ENCODE measurements at places on chromosomes 5 and 9. TPM values are rescaled to one million over a fixed set of nuclear protein-coding genes. Genes with fewer than 3 reads are reported as not detected.
A peak's percentile ranks its signal among the peaks of the same experiment; 100 is the strongest.

GRCh38 chr5:56814963-56815657 lies at the start of gene MAP3K1:
Gene MAP3K1, plus strand, starts transcription at chr5:56815549. Its CDS starts 25 bp downstream, at chr5:56815574.
- H3K27me3 ChIP-seq, result peaks cover 12% of the 10 kb centered on the region
- H3K4me3 ChIP-seq, result peak within 1 kb of the TSS; percentile 83
- H3K27ac ChIP-seq, result no peak within 1 kb of the TSS
- H3K36me3 ChIP-seq, result no peaks in the 10 kb centered on the region
- DNase-seq, result peak; percentile 84
- H3K4me1 ChIP-seq, result peaks cover 21% of the 10 kb centered on the region

- no peaks in the 10 kb centered on the region for H3K4me1 ChIP-seq
- no peak overlapping the region for H3K27ac ChIP-seq
- H3K4me3 ChIP-seq, result no peak overlapping the region
- no peak for DNase-seq
- no peaks in the 10 kb centered on the region for H3K36me3 ChIP-seq
These were observed 117.4 kb downstream of the GCNT1 start for GRCh38 chr9:76576344-76576743.

- DNase-seq, result no peak
- H3K36me3 ChIP-seq, result no peaks in the 10 kb centered on the region
- no peaks in the 10 kb centered on the region for H3K27me3 ChIP-seq
- H3K4me1 ChIP-seq, result no peaks in the 10 kb centered on the region
These were observed 424.6 kb downstream of the CCDC171 start for GRCh38 chr9:15977438-15977837.

DNA sequence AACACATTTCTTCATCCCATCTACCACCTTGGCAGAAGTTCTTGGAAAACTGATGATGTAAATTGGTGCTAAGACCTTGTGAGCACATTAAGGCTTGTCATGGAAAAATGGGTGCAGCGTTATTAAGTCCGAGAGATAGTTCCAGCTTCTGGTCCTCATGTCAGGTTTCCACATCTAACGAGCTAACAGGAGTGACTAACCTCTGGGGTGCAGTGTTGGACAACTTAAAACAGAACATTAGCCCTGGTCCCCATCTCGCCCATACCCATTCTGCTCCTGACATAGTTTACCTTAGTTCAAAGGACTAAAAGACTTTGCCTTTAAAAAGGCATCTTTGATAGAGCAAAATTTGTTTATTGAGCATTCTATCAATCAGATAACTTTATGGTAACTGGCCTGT lies 128.0 kb downstream of the SLC1A3 start:
- H3K4me3 ChIP-seq, result no peak overlapping the region
- H3K4me1 ChIP-seq, result peaks cover 12% of the 10 kb centered on the region
- H3K27ac ChIP-seq, result no peak overlapping the region
- H3K36me3 ChIP-seq, result no peaks in the 10 kb centered on the region
- DNase-seq, result no peak

GRCh38 chr5:52648726-52649125 lies 139.0 kb upstream of the ITGA1 start:
- H3K27ac ChIP-seq, result no peak overlapping the region
- H3K4me1 ChIP-seq, result no peaks in the 10 kb centered on the region
- H3K4me3 ChIP-seq, result no peak overlapping the region
- peaks cover 21% of the 10 kb centered on the region for H3K36me3 ChIP-seq
- DNase-seq, result no peak

Gene GPRIN1
- 72.3 TPM for total RNA-seq

DNA sequence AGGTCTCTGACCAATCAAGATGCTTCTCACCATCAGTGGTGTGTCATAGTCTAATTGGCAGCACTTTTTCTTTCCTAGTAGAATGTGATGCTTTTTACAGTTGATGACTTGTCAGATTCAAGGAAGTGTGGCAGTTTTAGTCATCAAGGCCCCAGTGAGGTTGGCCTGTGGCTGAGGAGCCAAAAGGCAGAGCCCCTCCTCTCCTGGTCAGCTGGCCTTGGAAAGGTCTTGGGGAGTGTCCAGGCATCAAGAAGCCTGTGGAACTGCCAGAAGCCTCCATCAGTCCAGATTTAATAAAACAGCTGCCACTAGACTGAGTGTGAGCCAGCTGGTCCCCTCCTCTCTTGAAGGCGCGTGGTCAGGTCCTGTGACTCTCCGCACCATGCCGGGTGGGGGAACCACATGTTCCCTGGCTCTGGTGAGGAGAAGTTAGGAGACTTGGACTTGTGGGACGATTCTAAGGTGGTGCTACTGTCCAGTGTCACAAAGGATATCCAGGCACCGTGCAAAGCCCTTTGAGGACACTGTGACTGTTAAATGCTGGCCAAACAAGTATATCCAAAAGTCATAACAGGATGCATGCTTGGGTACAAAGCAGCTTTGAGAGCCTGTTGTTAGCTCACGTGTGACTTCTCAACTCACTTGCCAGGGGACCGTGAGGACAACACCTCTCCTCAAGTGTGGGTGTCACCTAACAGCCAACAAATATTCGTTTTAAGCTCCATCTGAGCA lies 6.1 kb upstream of the ANGPTL2 start:
- no peak for DNase-seq
- peaks cover 56% of the 10 kb centered on the region for H3K4me1 ChIP-seq

Gene CNTNAP3B
- 10.1 TPM for total RNA-seq

- DNase-seq, result no peak
- no peak overlapping the region for H3K4me3 ChIP-seq
- H3K36me3 ChIP-seq, result peaks cover 6% of the 10 kb centered on the region
- H3K27me3 ChIP-seq, result no peaks in the 10 kb centered on the region
These were observed 251.5 kb downstream of the KCTD16 start for GRCh38 chr5:144422018-144422727.

GRCh38 chr9:92657296-92658094 lies 12.4 kb downstream of the IPPK start:
- H3K4me1 ChIP-seq, result peaks cover 4% of the 10 kb centered on the region
- DNase-seq, result no peak
- H3K27me3 ChIP-seq, result peaks cover 6% of the 10 kb centered on the region
- H3K36me3 ChIP-seq, result peaks cover 6% of the 10 kb centered on the region

DNA sequence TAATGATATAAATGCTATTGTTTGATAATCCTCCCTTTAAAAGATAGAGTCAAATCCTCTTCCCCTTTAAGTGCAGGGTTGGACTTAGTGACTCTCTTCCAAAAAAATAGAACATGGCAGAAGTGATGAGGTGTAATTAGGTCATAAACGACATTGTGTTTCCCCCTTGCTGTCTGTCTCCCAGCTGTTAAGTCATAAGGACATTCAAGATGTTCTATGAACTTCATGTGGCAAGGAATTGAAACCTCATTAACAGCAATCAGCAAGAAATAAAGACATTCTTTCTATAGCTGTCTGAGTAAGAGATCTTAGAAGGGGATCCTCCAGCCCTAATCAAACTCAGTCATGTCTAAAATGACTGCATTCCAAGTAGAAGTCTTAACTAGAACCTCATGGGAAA lies 3.3 kb upstream of the SLC25A46 start:
- peaks cover 3% of the 10 kb centered on the region for H3K27me3 ChIP-seq
- H3K27ac ChIP-seq, result no peak overlapping the region
- no peak overlapping the region for H3K4me3 ChIP-seq
- no peaks in the 10 kb centered on the region for H3K36me3 ChIP-seq
- H3K4me1 ChIP-seq, result peaks cover 6% of the 10 kb centered on the region

GRCh38 chr5:136766456-136766855 lies 401.1 kb upstream of the TRPC7 start:
- DNase-seq, result no peak
- H3K36me3 ChIP-seq, result no peaks in the 10 kb centered on the region

- H3K4me3 ChIP-seq, result no peak overlapping the region
These were observed 36.2 kb upstream of the CKS2 start for GRCh38 chr9:89274838-89275237.

- H3K27me3 ChIP-seq, result peaks cover 5% of the 10 kb centered on the region
- H3K4me1 ChIP-seq, result peaks cover 4% of the 10 kb centered on the region
- H3K4me3 ChIP-seq, result no peak overlapping the region
- no peaks in the 10 kb centered on the region for H3K36me3 ChIP-seq
- no peak for DNase-seq
These were observed 37.2 kb downstream of the RXRA start for GRCh38 chr9:134363450-134363849.

DNA sequence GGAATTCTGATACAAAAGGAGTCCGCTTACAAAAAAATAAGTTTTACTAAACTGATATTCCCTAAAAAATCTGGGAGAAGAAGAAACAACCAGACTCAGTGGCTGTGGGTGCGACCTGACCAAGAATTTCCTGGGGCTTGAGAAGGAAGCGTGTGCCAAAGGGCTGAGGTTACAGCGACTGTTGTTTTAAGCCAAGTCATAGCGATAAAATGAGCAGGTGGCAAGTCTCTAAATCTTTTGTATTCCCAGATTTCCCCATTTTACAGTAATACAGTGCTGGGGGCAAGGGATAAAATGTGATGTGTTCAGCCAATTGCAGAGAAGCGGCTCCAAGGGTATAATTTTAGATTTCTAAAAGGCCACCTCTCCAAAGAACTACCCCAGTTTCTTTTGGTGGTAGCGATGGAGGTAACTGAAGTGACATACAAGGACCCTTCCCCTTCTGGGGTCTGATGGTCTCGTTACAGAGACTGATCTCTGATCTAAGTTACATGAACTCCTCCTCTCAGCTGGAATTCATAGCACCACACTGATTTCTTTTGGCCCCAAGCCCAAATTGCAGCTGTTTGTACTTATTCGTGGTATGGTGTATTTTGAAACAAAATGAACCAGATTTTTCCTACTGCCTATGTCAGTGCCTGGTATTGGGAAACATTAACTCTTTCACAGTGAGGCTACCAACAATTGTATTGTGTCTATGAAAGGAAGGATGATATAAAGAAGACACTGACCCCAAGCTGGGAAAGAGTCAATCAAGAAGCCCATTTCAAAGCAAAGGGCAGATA lies 41.6 kb downstream of the LPAR1 start:
- no peaks in the 10 kb centered on the region for H3K36me3 ChIP-seq
- no peak overlapping the region for H3K27ac ChIP-seq
- H3K27me3 ChIP-seq, result no peaks in the 10 kb centered on the region
- no peak for DNase-seq

Gene CDH9
- 3.6 TPM for total RNA-seq

DNA sequence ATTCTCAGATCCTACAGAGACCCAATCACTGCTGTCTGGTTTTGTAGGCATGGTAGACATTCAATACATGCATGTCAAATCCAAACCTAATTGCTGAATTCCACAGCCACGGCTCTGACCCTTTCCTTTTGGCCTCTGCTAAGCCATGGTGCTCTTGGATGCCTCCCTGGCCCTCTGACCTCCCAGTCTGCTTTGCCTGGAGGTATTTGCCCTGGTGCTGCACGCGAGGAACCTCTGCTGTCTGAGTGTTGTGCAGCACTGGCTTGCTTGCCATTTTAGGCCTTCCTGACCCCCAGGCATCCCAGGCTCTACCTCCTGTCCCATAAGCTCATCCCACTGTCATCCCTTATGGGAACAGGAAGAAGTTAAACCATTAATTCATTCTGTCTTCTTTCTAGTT lies 60.9 kb downstream of the DOCK2 start:
- H3K27ac ChIP-seq, result no peak overlapping the region
- DNase-seq, result no peak
- peaks cover 8% of the 10 kb centered on the region for H3K27me3 ChIP-seq
- H3K4me1 ChIP-seq, result peaks cover 27% of the 10 kb centered on the region

Gene PCDHGA3
- total RNA-seq, result 10.4 TPM

Gene STK32A
- total RNA-seq, result 3.2 TPM

GRCh38 chr5:42377496-42377895 lies 45.7 kb upstream of the GHR start:
- H3K36me3 ChIP-seq, result no peaks in the 10 kb centered on the region
- H3K27ac ChIP-seq, result no peak overlapping the region
- DNase-seq, result no peak
- H3K4me3 ChIP-seq, result no peak overlapping the region

GRCh38 chr5:6206501-6206900 lies 171.8 kb downstream of the MED10 start:
- H3K4me3 ChIP-seq, result no peak overlapping the region
- DNase-seq, result no peak

DNA sequence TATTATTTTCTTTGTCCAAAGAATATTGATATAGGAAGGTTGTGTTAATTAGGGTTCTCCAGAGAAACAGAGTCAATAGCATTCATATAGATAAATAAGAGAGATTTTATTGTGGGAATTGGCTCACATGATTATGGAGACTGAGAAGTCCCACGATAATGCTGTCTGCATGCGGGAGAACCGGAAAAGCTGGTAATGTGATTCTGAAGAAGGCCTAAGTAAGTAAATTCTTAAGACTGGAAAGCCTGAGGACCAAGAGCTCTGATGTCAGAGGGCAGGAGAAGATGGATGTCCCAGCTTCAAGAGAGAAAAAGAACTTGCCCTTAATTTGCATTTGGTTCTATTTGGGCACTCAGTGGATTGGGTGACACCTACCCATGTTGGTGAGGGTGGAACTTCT lies 307.4 kb upstream of the C9orf72 start:
- no peak overlapping the region for H3K4me3 ChIP-seq
- no peak for DNase-seq
- H3K36me3 ChIP-seq, result peaks cover 13% of the 10 kb centered on the region
- no peak overlapping the region for H3K27ac ChIP-seq
